ENCODE measurements at places on chromosomes 5 and 9. TPM values are rescaled to one million over a fixed set of nuclear protein-coding genes. Genes with fewer than 3 reads are reported as not detected.

- DNase-seq, result no peak
Observed at GRCh38 chr9:104301755-104302154, 202.3 kb upstream of the OR13F1 start.

DNA sequence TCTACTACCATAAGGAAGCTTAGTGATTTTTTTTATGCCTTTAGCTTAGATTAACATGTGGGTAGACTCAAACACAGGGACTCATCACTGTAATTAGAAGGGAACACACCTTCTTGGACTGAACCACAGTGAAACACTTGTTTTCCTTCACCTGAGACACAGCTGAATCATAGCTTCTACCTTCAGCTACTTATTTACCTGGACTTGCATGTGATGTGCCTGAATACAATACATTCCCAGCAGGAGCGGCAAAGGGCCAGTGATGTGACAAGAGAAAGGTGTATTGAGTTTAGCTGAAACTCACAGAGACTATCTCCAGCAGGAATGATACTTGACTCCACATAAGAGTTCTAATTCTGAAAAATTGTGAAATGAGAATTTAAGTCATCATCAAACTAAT, 37.8 kb downstream of the GRAMD2B start:
- no peak for DNase-seq

GRCh38 chr9:137689745-137690529, 71.1 kb downstream of the EHMT1 start:
- no peak for DNase-seq

DNA sequence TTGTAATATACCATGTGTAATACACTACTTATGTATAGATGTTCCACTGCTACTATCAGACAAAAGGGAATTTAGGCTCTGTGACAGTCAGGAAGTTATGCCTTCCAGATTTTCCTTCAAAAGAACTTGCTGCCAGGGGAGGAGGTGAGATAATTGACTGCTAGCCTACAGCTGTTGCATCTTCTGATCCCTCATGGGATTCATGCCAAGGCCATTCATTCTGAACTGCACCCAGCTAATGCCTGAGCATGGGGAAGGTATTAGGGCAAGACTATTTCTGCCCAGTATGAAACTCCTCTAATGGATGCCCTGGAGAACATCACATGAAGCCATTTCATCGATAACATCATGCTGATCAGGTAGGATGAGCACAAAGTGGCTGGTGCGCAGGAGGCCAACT, 746.5 kb upstream of the ZNF608 start:
- no peak for DNase-seq

GRCh38 chr5:140190872-140191218, 15.9 kb downstream of the CYSTM1 start:
- no peak for DNase-seq

- no peak for DNase-seq
Observed at GRCh38 chr9:37311938-37312708, 110.4 kb upstream of the GRHPR start.

DNA sequence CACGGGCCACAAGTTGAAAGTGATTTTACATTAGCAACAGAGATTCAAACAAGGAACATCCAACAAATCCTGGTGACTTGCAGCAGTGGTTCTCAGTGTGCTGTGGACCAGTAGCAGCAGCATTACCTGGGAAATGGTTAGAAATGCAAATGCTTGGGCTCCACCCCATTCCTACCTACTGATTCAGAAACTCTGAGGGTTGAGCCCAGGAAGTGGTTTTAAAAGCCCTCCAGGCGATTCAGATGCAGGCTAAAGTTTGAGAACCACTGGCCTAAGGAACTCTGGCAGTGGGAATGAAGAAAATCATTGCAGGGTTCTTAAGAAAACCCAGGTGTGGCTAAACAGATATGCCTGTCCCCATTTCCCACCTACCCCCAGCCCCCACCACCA, 398.8 kb downstream of the ENC1 start:
- DNase-seq, result no peak

Gene SLCO6A1
- total RNA-seq, result not detected

Gene GRAMD2B
- 35.2 TPM for total RNA-seq

Gene NR5A1
- not detected for total RNA-seq

DNA sequence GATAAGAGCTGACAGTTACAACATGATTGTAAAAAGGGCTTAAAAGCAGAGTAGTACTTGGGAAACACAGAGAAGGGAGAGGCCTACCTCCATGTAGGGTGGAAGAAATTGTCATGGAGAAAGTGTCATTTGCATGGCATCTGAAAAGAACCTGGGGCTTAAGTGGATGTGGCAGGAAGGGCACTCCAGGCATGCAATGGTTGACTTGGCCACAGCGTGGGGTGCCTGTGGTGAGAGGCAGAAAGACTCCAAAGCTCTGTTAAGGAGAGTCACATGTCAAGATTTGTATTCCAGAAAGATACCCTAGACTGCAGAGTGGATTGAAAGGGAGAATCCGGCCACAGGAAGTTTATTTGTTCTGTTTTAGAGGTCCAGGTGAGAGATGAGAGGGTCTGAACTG, 2.4 kb downstream of the POLR3G start:
- DNase-seq, result no peak

DNA sequence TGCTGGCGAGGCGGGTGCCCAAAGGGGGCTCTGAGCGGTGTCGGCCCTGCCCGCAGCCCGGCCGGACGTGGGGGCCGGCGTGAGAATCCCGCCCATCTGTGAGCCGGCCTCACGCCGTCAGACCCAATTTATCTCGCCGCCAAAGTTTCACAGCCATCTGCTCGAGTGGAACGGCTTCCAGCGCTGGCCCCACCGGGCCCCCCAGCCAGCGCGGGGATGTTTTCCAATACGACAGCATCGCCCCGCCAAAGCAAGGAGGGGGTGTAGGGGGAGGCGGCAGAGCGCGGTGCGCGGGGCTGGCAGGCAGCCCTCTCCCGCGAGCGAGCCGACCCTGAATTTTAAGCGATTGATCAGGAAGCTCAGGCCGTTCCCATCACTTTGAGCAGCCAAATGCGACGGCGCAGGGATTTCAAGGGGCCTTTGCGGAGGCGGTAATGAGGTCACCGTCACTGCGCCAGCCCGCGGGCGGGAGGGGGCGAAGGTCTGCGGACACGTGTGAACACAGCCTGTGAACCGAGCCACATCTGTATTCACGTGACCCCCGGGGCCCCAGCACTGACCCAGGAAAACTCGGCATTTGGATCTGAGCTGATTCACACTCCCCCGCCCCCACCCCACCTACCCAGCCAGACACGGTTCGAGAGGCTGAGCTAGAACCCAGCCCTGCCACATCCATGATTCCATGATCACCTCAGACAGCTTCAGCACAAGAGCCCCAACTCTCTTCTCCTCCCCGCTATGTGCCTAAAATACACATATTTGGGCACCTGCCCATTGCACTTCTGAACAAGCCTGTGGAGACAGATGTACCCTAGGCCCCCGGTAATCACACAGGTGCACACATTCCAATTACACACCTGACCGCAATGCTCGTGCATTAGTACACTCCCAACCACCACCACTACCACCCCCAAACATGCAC, 47.8 kb upstream of the PSD2 start:
- peak; percentile 70 for DNase-seq

DNA sequence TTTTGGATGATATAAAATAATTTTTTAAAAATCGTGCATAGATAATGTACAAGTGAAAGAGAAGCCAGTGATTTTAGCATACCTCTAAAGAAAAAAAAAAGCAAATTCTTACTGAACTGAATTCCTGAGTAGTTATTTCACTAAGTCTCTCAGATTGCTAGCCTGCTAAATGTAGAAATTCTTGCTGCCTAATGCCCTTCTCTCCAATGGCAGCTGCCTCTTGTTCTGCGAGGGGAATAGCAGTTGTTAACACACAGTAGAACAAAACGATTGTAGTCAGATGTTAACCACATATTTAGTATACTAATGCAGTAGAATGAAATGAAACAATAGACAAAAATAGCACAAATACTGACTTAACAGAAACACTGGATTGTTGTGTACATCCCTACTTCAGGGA, 26.8 kb downstream of the SMAD5 start:
- no peak for DNase-seq

Measured in left ventricle myocardium superior (tissue), 1 donor.